H9 (cell line): ENCODE measurements at places on chromosomes 7 and 10. TPM values are rescaled to one million over a fixed set of nuclear protein-coding genes. Genes with fewer than 3 reads are reported as not detected.
A peak's percentile ranks its signal among the peaks of the same experiment; 100 is the strongest.

The HABP2 gene
- not detected in 2 replicates for total RNA-seq

DNA sequence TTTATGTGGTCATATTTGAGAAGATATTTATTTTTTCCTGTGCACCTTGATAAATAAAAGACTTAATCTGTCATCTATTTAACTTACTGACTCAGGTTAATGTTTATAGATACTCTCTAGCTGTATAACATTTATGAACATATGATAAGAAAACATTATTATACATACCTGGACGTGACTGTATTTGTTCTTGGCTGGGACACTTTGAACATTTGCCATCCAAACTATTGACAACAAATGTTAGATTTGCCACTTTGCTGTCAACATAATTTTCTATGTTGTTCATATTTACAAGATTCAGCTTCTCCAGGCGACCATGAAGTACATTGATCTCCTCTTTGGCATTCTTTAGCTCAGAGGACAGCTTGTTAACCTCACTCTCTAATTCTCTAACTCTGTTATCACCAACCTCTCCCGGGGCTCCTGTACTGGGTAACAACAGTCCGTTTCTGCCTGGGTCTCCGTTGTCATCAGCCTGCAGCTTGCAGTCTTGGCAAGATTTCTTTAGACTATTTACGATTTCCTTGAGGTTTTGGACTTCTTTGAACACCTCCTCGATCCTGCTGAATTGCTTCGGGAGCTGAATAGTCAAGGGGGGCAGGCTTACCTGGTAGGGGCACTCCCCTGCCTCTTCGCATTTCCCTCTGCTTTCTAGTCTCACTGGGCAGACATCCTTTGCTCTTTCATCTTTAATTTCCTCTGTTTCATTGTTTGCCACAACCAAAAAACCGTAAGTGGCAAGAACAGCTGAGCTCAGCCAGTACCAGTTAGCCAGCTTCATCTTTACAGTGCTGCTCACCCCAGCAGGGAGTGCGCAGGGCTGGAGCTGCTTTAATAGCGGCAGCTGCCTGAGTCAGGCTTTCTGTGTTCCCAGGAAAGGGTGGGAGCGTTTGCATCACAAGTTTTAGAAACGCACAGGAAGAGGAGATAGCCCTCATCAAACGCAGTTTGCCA is at the start of gene FGL2:
Gene FGL2 (minus strand): TSS at position 807 of the 954 bp plus-strand sequence. CDS start 26 bp downstream, at position 781.
- H3K27ac ChIP-seq: no peak within 1 kb of the TSS
- H3K4me3 ChIP-seq: peak within 1 kb of the TSS; percentile 73
- H3K36me3 ChIP-seq: no peaks in the 10 kb centered on the region
- no peaks in the 10 kb centered on the region for H3K27me3 ChIP-seq
- DNase-seq: peak; percentile 42

GRCh38 chr10:21531164-21531563 is 2.9 kb upstream of the MLLT10 start:
- DNase-seq: no peak
- peaks cover 4% of the 10 kb centered on the region; the same call in 1 of the 2 replicates for H3K4me1 ChIP-seq
- no peak overlapping the region for H3K4me3 ChIP-seq
- no peaks in the 10 kb centered on the region for H3K27me3 ChIP-seq
- no peaks in the 10 kb centered on the region for H3K36me3 ChIP-seq
- H3K27ac ChIP-seq: no peak overlapping the region

- H3K4me1 ChIP-seq: peaks cover 4% of the 10 kb centered on the region; the same call in 1 of the 2 replicates
- H3K36me3 ChIP-seq: no peaks in the 10 kb centered on the region
- no peak overlapping the region for H3K4me3 ChIP-seq
- H3K27ac ChIP-seq: no peak overlapping the region
- DNase-seq: no peak
Observed at GRCh38 chr10:36183726-36184125, 541.6 kb upstream of the FZD8 start.

DNA sequence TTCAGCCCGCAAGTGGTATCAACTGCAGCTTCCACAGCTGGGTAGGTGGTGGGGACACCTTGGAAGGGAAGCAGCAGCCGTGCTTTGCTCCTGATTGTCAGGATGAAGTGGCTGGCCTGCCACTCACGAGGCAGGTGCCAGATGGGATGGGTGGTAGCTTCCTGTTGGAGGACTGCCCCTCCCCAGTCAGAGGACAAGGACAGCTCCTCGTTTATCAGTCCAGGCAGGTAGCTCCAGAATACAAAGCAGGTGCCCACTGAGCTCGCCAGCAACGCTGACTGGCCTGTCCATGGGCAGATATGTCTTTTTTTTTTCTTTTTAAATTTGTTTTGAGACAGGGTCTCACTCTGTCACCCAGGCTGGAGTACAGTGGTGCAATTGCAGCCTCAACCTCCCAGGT is 431.3 kb downstream of the GALNT17 start:
- peaks cover 12% of the 10 kb centered on the region for H3K36me3 ChIP-seq
- H3K27ac ChIP-seq: no peak overlapping the region
- no peak overlapping the region for H3K4me3 ChIP-seq
- no peak for DNase-seq
- no peaks in the 10 kb centered on the region for H3K27me3 ChIP-seq
- H3K4me1 ChIP-seq: peaks cover 2% of the 10 kb centered on the region; the same call in 1 of the 2 replicates

GRCh38 chr7:120064565-120064964 is 208.4 kb upstream of the KCND2 start:
- peaks cover 16% of the 10 kb centered on the region for H3K36me3 ChIP-seq
- no peaks in the 10 kb centered on the region for H3K27me3 ChIP-seq
- DNase-seq: no peak
- no peak overlapping the region for H3K27ac ChIP-seq

GRCh38 chr10:36236931-36237330 is 594.8 kb upstream of the FZD8 start:
- no peak overlapping the region for H3K4me3 ChIP-seq
- no peak overlapping the region for H3K27ac ChIP-seq
- H3K36me3 ChIP-seq: peaks cover 7% of the 10 kb centered on the region; the same call in 2 of the 3 replicates
- no peak for DNase-seq
- no peaks in the 10 kb centered on the region for H3K27me3 ChIP-seq
- no peaks in the 10 kb centered on the region for H3K4me1 ChIP-seq

DNA sequence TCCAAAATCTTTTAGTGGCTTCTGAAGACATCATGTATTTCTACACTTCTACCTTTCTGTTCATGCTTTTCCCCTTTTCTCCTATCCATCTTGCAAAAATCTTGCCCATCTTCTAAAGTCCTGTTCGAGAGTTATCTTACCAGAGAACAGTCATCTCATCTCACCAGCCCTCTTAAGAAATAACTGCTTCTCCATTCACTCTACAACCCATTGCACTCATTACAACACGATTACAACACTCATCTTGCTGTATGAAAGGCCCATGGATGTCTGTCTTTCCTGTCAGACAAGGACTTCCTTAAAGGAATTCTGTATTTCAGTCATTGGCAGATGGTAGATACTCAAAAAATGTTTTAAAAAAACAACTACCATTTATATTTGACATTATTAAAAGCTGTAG is 30.8 kb downstream of the ZNF438 start:
- no peak overlapping the region for H3K27ac ChIP-seq
- no peaks in the 10 kb centered on the region for H3K4me1 ChIP-seq
- DNase-seq: no peak
- H3K4me3 ChIP-seq: no peak overlapping the region

DNA sequence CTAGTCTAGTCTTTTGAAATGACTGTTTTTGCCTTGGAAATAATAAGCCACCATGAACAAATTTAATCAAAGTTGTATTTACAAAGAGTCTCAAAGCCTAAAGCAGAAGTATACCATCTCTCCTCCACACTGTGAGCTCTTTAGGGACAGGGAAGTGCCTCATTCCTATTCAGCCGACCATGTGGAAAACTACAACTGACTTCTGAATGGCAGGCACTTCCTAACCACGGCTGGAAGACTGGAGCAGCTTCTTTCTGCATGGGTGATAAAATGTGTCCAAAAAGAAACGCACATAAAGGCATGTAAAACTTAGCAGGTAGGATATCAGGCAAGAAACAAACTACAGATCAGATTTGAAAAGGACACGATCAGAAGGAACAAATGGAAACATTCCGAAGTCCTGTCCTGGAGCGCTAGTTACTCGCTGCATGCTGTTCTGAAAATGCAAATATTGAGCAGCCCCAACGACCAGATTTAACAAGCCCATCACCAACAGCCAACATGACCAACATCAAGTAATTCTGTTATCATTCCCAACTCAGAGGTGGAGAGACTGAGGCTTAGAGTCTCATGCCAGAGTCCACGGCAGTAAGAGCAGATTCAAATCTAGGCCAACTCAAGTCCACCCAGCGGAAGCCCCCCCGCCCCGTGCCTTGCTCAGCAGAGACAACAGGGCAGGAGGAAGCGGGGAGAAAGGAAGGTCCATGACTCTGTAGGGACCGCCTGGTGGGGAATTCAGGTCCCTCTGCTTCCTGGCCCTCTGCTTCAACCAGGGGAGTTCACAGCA is 26.5 kb downstream of the CTBP2 start:
- H3K36me3 ChIP-seq: peaks cover 62% of the 10 kb centered on the region
- H3K27ac ChIP-seq: no peak overlapping the region
- no peaks in the 10 kb centered on the region for H3K27me3 ChIP-seq

GRCh38 chr7:92843034-92843760 is 6.8 kb upstream of the CDK6 start:
- H3K27me3 ChIP-seq: no peaks in the 10 kb centered on the region
- no peaks in the 10 kb centered on the region for H3K36me3 ChIP-seq
- DNase-seq: no peak
- no peak overlapping the region for H3K27ac ChIP-seq
- H3K4me1 ChIP-seq: no peaks in the 10 kb centered on the region
